CMK (cell line): ENCODE measurements at places on chromosomes 4 and X.

DNA sequence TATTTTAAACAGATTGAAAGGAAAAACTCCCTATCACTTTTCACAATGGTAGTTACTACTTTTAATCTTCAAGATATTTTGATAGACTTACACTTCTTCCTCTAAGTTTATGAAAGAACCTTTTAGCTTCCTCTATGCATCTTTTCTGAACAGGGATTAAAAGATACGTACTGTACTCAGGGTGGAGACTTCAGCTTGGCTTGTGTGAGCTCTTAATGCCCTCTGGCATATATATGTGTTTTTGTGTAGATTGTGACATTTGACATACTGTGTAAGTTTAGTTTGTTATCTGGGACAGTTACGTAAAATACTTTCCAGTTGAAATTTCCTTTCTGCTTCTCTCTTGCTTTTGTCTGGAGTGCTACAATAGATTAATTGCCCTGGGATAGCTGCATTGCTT lies 109.3 kb upstream of the NUDT6 start:
- DNase-seq = no peak

- DNase-seq = no peak
These were observed 1.3 kb downstream of the SMC1A start for GRCh38 chrX:53421125-53421524.

- DNase-seq = no peak
These were observed 85.4 kb upstream of the ARMCX2 start for GRCh38 chrX:101745046-101745445.

GRCh38 chrX:54494166-54494988 lies 1.7 kb downstream of the FGD1 start:
- no peak for DNase-seq

- DNase-seq = no peak
These were observed 395.8 kb upstream of the GALNT7 start for GRCh38 chr4:172772781-172773180.

GRCh38 chrX:3379111-3379510 lies 32.7 kb upstream of the MXRA5 start:
- no peak for DNase-seq

- DNase-seq = peak; percentile 71
These were observed 28.2 kb upstream of the HUWE1 start for GRCh38 chrX:53714580-53715345.

GRCh38 chr4:12911750-12912358 lies 572.3 kb downstream of the RAB28 start:
- no peak for DNase-seq

DNA sequence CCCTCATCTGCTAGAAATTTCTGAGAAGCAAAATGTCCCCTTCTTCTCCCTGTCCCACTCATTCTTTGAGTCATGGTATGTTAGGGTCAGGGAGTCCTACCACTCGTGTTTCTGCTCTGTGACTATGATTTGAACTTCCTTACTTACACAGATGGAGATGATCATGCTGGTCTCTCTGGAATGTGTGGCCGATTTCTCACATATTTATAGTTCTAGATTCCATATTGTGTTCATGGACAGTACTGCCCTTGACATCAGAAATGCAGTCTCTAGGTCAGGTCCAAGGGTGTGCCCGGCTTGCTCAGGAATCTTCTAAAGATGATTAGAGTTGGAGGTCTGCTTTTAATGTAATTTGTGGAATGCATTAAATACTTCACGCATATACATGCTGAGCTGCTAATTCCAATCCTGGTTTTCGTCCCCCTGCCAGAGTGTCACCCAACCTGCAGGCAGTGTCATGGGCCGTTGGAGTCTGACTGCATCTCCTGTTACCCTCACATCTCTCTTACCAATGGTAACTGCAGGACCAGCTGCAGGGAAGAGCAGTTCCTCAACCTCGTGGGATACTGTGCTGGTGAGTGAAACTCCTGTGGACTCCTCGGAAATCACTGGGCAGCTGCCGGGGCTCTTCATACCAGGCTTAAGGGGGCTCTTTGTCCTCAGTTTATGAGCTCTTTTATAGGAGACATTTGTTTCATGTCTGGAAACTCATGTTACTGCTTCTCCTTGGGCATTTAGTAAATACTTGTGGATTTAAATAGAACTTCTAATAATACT lies 214.1 kb upstream of the ANXA3 start:
- DNase-seq = no peak

GRCh38 chr4:73683033-73683432 lies 57.3 kb upstream of the CXCL8 start:
- DNase-seq = no peak

DNA sequence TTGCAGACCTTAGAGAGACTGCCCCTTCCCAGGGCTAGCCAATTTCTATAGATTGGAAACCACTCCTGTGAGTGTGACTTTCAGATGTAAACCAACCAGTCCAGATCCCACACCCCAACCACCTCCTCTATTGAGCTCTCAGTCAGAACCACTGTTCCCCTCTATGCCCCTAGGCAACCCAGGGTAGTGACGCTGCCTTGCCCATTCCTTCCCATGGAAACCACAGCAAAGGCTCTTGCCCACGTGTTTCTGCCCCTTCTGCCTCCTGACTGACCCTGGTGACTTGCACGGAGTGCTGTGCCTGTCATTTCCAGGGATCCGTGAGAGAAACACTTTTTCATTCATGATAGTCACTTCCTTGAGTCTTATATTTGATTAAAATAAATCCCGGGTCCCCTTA lies 32.4 kb downstream of the CYTL1 start:
- DNase-seq = no peak

- DNase-seq = no peak
These were observed 136.9 kb upstream of the GUCY1A1 start for GRCh38 chr4:155529716-155530115.

DNA sequence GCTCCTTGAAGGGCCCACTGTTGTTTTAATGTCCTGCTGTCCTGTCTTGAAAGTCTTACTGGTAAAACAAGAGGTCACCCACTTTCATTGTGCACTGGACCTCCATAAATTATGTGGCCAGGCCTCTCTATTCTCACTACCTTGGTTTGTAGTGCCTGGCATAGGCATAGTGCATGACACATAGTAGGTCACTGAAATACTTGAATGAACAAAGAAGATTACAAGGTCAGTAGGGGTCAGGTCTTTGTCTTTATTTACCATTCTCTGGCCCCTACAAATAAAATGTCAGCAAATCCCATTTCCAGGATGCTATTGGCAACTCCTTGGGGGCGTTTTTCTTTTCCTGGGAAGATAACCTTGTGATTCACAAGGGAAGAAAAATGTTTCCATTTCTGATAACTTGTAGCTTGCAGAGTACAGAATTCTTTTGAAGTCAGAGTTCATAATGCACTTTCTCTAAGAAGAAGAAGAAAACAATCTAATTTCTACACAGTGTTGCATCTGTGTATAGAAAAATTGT lies 1.4 kb downstream of the PGM2 start:
- no peak for DNase-seq

DNA sequence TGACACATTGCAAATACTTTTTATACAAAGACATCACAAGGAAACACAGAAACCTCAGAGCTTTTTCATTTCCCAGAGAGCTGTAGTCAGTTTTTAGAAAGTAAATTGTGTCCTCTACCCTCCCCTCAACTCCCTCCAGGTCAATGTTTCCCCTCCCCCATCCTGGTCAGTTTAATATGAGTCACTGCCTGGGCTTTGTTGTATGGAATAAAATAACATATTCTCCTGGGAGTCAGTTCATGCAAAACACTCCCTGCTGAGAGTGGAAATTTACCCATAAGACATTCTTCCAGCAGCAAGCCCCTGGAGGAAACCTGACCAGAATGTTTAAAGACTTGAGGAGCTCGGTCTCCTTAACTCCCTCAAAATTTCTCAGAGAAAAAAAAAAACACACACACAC lies 270.1 kb upstream of the LDB2 start:
- DNase-seq = no peak

DNA sequence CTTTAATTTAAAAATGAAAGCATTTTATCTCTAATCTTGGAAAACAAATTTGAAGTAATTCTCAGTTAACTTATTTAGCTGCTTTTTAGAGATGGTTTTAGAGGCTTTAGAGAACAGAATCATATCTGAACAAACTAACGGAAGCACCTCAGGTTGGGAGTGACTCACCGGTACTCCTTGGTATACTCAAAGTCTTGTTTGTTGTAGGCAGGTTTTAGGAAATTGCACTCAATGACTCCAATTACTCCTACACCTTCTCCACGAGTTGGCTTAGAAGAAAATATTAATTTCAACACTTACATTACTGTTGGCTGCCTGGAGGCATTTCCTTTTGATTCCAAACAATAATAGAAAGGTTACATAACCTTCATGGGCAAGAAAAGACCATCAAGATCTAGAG lies 23.6 kb downstream of the MORC4 start:
- no peak for DNase-seq

DNA sequence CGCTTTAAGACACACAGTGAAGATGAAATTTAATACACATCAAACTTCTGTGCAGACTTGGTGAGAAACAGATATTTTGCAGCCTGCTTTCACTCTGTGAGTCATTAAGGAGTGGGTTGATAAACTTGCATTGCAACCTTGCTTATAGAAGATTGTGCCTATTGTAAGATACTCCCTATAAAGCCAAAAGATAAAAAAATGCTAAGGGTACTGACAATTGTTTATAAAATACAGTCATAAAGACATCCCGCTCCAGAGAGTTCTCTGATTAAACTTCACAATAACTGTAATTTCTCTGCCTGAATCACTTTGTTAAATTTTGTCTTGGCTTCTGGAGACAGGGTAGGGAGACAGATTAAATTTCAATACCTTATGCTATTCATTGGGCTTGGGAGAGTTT lies 49.1 kb downstream of the GALNT7 start:
- DNase-seq = no peak

- DNase-seq = no peak
These were observed 73.2 kb downstream of the CBLL2 start for GRCh38 chrX:22345884-22346283.

- no peak for DNase-seq
These were observed 7.0 kb downstream of the APBB2 start for GRCh38 chr4:41207291-41207831.

DNA sequence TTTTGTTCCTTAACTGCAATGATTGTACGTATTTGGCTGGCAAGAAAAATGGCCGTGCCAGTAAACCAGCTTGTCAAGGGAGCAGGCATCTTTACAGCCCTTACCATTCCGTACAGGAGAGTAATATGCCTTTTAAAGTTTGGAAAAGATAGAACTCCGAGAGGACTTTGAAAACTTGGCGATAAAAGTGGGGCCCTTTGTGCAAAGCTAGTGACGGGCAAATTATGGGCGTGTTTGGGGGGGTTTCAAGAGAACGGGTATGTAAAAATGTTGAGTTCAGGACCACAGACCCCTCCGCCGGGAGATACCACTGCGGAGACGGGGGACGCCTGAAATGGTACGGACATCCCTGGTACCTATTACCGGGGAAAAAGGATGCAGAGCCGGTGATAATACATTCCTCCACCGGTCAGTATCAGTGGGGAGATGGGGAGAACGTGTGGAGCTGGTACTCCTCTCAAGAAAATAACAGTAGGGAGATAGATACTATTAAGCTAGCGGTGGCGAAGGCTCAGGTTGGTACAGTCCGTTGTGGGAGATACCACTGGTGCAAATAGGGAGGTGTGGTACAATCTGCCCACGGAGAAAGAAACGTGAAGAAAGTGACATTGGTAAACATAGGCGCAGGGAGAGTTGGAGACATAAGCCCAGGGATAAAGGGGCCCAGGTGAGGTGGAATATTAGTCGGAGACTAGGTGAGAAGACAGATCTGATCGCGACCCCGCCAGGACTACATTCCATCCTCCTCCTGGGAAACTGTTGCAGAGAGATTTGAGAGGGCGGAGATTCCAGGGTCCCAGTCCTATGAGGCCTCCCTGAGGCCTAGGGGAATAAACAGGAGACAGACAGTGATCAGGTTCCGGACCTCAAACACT lies 14.5 kb downstream of the SPACA5 start:
- peak; percentile 76 for DNase-seq

- no peak for DNase-seq
These were observed 556.3 kb downstream of the PPARGC1A start for GRCh38 chr4:23333556-23333945.

GRCh38 chr4:150367326-150367725 lies 214.6 kb upstream of the MAB21L2 start:
- DNase-seq = no peak

GRCh38 chr4:94507708-94508107 lies 56.0 kb downstream of the PDLIM5 start:
- DNase-seq = no peak

GRCh38 chr4:86615501-86615900 lies 21.4 kb downstream of the PTPN13 start:
- DNase-seq = no peak

GRCh38 chr4:8398347-8398746 lies 42.2 kb downstream of the ACOX3 start:
- DNase-seq = no peak

GRCh38 chr4:17889692-17890091 lies 78.9 kb downstream of the NCAPG start:
- no peak for DNase-seq
